CD4-positive, alpha-beta T cell treated with Interleukin-4 for 4 hours (primary cell): ENCODE measurements at places on chromosomes 1 and 21.

- no peak for DNase-seq
Observed at GRCh38 chr1:60833173-60833572, 249.2 kb upstream of the NFIA start.

DNA sequence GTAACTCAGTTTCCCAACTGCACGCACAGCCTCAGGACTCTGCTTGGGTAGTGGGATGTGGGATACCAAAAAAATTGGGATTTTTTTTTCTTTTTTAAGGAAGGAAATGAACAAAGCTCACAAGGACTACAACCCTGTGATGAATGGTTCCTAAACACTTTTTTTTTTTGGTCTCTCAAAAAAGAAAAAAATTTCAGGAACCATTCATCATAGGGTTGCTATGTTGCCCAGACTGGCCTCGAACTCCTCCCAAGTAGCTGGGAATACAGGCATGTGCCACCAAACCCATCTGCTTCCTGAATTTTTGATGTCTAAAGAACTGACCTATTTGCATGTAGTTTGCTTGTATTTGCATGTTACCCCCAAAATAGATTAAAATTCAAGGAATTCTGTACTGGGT, 6.8 kb downstream of the MINDY1 start:
- DNase-seq: no peak

DNA sequence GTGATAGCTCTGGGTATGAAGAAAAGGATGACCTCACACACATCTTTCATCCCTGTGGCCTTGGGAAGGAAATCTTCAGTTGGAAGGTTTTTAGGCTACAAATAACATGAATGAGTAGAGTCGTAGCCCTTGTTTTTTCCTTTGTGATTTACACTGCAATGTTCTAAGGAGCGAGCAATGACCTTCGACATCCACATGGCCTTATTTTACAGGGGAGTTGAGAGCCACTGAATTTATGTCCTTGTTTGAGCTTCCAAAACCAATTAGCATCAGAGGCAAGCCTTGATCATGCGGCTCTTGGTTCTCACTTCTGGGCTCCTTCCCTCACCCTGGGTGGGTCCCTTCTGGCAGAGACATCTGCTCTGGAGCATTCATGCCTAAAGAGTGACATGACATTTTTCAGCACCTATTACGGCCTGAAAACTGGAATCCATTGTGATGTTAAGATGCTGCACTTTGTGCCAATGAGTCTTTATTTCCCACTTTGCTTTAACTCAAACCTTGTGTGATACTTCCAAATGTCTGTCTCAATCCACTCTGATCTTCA, 70.5 kb upstream of the RUNX1 start:
- DNase-seq: no peak

DNA sequence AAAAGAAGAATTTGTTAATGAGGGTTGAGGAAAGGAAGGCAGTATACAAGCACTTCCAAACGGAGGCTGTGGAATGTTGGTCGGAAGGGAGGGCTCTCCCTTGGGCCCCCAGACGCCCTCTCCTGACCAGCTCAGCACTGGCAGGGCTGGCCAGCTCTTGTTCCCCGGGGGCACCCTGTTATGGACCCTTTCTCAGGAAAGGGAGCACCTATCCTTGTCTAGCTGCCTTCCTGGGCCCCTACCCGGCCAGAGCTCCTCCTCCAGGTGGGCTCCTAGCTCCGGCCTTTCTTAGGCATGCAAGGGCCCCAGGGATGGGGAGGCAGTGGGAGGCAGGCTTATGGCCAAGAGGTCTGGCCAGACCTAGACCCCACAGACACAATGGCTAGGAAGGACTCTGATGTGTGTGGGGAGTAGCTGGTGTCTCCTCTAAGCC, 926 bp downstream of the BLACAT1 start:
- DNase-seq: no peak

DNA sequence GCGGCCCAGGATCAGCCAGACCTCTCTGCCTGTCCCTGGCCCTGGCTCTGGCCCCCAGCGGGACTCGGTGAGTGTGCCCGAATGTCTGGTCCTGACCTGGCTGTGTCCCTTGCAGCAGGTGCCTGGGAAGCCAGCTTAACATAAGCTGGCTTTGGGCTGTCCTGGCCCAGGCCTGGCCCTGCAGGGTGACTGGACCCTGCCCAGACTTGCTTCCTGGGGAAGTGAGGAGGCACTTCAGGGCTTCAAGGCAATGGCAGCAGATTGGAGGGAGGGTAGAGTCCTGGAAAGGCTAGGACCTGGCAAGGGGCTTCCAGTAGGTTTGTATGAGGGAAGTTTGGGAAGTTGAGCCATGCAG, 16.4 kb downstream of the RPS6KA1 start:
- no peak for DNase-seq

DNA sequence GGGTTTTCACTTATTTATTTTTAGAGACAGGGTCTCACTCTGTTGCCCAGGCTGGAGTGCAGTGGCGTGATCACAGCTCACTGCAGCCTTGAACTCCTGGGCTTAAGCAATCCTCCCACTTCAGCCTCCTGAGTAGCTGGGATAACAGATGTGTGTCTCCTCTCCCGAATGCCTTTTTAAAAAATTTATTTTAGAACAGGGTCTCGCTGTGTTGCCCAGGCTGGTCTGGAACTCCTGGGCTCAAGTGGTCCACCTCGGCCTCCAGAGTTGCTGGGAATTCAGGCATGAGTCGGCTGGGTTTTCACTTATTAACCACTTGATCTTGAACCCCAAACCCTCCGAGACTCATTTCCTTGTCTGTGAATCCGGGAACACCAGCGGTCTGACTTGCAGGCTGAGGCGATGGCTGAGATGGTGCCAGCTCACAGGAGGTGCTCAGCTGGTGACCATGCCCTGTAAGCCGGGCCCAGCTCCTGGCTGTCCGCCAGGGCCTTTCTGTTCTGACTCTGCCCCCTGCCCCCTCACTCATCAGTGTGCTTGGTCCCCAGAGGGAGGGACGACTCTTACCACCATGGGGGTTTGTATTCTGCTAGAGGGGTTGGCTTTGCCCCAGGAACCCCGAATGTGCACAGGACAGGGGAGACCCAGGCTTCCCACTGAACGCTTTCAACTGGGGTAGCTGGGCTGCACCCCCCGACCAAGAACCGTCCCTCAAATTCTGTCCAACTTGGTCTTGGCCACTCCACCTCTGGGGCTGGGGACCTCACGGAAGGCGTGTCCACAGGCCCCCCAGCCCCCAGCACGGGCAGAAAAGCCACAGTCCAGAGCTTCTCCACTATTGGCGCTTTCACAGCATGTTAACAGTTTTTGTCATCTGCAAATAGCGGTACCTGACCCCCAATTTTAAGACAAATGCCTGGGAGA, 22.5 kb downstream of the MMEL1 start:
- DNase-seq: no peak

DNA sequence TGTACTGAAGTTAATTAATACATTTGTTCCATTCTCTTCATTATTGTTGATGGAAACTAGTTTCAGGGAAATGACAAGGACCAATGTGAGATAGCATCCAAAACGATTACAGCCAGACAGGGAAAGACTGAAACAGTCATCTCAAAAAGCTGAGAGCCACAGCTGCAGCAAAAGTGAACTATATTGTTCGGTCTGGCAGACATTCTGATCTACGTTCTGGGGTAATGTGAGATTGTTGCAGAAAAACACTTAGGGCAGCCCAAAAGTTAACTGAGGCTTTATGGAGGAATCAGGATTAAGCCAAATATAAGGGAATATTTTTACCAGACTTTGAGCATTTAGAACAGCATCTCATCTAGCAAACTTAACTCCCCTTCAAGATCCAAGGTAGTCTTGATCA, 112.9 kb downstream of the LRRC40 start:
- DNase-seq: no peak

DNA sequence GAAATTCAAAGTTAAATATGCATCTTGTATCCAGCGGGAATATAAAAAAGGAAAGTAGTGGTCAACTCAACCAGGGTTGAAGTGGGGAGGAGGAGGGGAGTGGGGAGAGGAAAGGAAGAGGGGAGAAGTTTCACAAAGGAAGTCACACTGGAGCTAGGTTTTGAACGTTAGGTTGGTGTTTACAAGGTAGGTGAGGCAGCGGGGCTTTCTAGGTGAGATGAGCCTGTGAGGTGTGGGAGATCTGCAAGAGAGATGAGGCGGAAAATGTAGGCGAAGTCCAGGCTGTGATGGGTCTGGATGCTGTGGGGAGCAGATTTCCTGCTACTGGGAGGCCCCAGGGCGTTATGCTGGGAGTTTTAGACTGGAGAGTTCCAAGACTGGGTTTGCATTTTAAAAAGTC, 36.1 kb upstream of the IL20 start:
- no peak for DNase-seq

GRCh38 chr1:59769736-59770095, 45.0 kb upstream of the HOOK1 start:
- DNase-seq: no peak

GRCh38 chr1:66360285-66360724, 173.6 kb upstream of the SGIP1 start:
- DNase-seq: no peak

GRCh38 chr1:237249120-237249519, 207.1 kb downstream of the RYR2 start:
- no peak for DNase-seq

DNA sequence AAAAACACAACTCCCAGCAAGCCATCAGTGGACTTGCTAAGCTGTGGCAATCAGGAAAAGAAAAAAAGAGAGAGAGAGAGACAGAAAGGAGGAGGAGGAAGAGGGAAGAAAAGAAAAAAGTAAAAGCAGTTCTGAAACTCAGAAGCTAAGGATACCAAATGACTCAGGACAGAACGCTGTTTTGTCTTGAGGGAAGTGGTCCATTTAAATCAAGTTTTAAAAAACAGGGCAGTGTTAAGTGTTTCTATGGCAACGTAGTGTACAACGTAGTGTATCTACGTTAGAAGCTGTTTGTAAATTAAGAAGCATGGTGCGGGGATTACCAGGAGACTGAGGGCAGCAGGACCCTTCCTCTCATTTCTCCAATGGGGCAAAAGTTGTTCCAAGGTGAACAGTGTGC, 5.8 kb downstream of the ADORA3 start:
- no peak for DNase-seq

- no peak for DNase-seq
Observed at GRCh38 chr1:72281637-72282270, 585 bp downstream of the NEGR1 start.

GRCh38 chr1:239547987-239548386, 161.6 kb downstream of the CHRM3 start:
- peak; percentile 24 for DNase-seq

GRCh38 chr1:109441069-109441468, 14.8 kb upstream of the PSMA5 start:
- DNase-seq: no peak

DNA sequence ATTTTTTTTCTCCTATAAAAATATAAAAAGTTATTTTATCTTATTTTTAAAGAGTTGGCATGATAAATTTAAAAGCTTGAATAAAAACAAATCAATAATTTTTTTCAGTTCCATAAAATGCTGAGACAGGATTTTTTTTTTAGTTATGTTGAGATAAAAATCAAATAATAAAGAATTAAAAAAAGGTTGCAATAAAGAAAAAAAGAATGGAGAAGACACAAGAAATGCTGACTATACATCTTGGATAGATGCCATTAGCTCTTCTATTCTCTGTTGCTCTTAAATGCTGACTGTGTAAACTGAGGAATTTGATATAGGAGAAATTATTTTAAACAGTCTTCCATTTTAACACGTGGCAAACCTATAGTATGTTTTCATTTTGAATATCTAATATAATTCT, 2298.5 kb downstream of the MRPL39 start:
- DNase-seq: no peak

DNA sequence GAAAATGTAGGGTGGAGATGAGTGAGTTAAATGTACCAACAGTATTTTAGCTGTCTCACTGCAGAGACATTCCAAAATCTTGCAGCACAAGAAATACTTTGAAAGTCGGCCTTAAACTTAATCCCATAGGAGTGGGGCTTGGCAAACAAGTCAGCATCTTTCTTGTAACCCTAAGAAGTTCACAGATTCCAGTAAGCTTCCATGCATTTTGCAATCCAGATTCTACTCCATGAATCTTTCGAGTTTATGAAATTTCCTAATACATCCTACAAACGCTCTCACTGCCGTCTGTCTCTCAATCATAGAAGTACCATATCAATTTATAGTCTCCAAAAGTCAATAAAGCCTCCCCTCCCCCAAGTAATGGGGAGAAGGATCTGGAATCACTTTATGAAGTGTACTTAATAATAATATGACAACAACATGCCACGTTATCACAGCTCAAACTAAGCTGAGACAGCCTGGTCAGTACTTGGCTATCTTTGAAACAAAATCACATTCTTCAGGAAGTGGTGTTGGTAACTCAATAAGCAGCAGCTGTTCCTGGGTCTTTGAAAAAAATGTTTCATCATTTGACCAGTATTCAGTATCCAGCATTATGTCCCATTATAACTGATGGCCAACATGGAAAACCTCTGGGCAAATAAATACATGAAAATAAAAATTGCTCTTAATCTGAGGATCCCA, 317.4 kb upstream of the RUNX1 start:
- DNase-seq: no peak

- no peak for DNase-seq
Observed at GRCh38 chr1:246724731-246725095, 504 bp downstream of the SCCPDH start.

- no peak for DNase-seq
Observed at GRCh38 chr1:40622936-40623629, 42.4 kb downstream of the RIMS3 start.

DNA sequence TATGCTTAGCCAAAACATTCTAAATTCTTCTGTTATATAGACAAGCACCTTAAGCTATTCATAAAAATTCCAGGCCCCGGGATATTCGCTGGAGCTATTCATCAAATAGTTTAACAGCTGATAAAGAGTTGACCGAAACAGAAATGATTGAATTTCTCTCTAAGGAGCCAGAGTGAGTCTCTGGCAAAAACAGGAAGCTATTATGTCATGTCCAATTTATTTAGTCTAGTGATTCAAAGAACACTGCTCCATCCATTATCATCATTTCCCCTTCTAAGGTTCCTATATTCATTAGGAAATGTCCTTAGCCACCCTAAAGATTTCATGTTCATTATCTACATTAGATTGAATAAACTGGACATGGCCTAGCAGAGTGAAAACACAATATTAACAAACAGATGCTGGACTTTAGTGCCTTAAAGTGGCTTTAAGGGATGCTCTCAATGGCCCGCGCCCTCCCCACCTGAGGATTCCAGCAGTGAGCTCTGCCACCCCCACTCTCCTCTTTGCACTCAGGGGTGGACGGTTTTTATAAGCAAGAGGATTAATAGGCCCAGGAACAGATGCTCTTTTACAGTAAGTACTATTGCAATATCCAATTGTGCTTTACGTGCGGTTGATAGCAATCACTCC, 122.1 kb upstream of the RGS1 start:
- no peak for DNase-seq

DNA sequence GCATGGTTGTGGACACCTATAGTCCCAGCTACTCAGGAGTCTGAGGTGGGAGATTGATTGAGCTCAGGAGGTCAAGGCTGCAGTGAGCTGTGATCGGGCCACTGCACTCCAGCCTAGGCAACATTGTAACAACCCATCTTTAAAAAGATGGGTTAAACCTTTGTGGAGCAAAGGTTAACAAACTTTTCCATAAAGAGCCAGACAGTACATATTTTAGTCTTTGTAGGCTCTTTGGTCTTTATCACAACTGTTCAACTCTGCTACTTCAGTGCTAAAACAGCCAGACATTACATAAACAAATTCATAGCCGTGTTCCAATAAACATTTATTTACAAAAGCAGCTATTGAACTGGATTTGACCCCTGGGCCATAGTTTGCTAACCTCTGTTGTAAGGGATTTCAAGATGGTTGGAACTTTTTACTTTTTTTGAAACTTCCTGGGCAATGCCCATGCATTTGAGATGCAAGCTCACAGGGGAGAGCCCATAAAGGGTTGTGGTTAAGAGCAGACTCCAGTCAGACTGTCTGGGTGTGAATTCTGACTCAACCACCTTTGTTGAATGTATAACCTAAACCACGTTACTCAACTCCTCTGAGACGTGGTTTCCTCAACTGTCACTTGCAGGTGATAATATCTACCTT, 10.8 kb downstream of the INAVA start:
- DNase-seq: peak; percentile 83
